Memory B cell (primary cell): ENCODE measurements at places on chromosomes 5 and 9.
A peak's percentile ranks its signal among the peaks of the same experiment; 100 is the strongest.

DNA sequence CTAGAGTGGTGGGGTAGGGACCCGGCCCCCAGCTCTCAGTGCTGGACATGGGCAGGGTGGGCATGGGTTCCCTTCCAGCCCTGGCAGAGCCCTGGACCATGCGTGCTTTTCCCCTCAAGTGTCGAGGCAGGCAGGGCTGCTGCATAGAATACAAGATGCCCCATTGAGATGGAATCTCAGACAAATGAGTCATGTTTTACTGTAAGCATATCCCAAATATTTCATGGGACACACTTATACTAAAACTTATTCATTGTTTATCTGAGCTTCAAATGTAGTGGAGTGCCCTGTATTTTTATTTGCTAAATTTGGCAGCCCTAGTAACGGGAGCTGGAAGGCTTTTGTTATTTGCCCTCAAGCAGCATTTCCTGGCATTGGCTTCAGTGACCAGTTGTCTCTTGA lies 3.2 kb upstream of the RNU6ATAC start:
- no peak for DNase-seq

DNA sequence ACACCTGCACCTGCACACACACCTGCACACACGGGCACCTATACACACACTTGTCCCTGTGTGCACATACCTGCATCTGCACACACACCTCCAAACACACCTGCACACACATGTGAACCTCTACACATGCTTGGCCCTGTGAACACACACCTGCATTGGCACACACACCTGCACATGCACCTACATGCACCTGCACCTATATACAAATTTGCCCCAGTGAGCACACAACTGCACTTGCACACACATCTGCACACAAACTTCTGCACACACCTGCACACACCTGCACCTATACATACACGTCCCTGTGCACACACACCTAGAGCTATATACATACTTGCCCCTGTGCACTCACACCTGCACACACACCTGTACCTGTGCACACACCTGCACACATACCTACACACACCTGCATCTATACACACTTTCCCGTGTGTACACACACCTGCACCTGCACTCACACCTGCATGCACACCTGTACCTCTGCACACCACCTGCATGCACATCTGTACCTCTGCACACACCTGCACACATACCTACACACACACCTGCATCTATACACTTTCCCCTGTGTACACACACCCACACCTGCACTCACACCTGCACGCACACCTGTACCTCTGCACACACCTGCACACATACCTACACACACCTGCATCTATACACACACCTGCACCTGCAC lies 21.5 kb upstream of the LPCAT1 start:
- DNase-seq: no peak

DNA sequence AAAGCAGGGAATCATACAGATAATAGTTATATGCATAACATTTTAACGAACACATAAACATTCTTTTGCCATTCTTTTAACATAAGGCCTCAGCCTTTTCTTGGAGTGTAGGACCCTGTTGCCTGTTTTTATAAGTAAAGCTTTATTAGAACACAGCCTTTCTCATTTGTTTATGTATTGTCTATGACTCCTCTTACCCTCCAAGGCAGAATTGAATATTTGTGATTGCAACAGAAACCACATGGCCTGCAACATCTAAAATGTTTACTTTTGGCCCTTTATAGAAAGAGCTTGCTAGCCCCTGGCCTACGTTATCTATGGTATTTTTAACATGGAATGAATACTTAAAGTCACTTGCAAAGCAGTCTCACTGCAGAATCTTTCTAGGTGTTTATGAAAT lies 2.6 kb downstream of the SLC31A1 start:
- no peak for DNase-seq

DNA sequence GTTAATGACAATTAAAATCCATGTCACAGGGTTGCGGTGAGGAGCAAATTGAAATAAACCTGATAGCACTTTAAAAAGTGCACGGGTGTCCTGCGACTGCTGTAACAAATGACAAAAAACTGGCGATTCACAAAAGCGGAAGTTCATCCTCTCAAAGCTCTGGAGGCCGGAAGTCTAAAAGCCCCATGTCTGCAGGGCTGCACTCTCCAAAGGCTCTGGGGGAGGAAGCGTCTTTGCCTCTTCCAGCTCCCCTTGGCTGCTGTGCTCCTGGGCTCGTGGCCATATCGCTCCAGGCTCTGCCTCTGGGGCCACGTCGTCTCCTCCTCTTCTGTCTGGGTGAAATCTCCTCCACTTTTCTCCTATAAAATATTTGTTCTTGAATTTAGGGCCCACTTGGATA lies 273.9 kb upstream of the IRX2 start:
- DNase-seq: no peak

DNA sequence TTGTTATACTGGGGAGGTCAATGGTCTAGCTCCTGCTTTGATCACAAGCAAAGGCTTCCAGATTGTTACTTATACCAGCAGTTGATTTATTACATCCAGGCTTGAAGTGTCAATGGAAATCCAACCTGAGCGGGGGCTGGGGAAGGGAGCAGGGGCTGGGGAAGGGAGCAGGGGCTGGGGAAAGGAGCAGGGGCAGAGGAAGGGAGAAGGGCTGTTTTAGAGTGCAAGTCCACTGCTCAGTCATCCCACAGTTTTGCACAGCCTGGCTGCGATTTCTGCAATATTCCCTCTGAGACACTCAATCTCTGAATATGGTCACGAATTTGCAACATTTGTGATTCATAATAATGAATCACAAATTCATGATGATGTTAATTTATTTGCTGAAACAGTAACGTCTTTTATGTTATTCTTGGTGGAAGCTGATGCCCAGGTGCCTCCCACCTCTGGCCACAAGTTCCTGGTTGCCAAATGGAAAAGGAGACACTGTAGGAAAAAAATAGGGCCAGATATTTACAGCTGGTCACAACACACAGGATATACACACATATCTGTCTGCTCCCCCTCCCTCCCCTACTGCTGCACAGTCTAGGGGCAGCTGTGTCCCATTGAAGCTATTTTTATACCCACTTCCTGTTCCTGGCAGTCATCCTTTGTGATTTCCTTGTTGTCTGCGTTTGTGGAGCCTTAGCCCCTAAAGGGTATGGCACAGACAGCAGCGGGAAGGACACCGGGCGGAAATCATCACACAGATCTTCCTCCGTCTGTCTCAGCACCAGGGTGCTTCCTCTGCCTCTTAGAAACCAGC lies 325.1 kb downstream of the GADD45G start:
- DNase-seq: no peak

DNA sequence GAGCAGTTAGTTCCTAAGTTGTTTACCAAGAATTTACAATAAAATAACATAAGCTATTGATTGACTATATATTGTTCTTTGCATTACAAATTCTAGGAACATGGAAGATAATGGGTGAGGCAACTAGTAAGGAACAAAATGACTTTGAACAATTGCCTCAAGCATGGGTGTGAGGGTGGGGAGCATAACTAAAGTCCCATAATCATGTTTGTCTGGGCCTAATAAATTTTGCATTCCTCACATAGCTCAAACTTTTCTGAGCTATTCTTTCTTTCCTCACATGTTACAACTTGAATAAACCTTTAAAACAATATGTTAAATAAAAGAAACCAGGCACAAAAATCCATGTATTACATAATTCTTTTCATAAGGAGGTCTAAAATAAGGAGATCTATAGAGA lies 1066.1 kb downstream of the NR2F1-AS1 start:
- no peak for DNase-seq

GRCh38 chr5:77143998-77144836 lies 57.1 kb upstream of the ZBED3 start:
- peak; percentile 32 for DNase-seq

- DNase-seq: peak; percentile 59
These were observed 27.8 kb downstream of the PRLR start for GRCh38 chr5:35202319-35203111.

DNA sequence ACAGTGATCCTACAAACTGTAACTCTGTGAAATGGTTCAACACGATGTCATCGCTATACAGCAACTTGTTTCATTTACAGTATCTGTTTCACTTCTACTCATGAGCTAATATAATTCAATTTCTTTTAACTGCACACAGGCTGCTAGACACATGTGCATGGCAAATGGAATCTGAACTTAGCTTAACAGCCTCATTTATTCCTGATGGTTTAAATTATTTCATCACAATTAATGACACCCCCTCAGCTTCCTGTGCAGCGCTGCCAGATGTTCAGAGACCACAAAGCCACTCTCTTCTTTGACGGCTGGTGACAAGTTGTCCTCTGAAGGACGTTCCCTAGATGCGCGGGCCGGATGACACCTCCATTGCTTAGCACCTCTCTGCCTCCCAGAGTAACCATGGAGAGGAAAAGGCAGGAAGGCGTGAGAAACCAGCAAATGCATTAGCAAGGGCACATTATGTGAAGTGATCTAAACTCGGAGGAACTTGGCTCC lies 191.1 kb downstream of the BNC2 start:
- no peak for DNase-seq
